T follicular helper cell (primary cell): ENCODE measurements at places on chromosomes 2 and 18.

- DNase-seq = no peak
These were observed 167.7 kb downstream of the PLCL1 start for GRCh38 chr2:197972061-197972460.

DNA sequence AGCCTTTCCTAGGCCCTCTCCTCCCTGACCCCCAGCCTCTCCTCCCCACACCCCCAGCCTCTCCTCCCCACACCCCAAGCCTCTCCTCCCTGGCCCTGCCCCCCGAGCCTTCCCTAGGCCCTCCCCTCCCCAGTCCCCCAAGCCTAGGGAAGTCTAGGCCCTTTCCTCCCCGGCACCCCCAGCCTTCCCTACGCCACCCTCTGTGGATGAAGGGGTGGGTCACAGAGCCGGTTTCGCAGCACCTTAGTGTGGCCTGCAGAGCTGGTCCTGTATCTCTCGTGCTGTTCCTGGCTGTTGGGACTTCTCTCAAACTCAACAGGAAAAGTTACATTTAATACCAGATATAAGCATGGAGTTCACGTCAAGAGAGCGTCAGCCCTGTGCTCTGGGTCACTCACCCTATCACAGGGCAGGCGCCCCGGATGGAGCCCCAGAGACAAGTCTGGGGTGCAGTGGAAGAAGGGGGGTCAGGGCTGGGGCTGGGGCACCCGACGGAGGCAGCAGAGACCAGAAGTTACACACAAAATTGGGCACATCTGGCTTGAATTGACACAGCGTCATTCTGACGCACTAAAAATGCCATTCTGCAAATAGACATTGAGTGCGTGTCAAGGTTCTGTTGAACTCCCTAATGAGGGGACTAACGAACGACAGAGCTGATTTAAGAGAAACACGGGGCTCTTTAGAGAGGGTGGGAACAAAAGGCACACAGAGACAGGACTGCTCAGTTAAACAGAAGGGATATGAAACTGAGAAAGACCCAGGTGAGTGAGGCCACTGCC is 24.0 kb downstream of the KCNIP3 start:
- no peak for DNase-seq

- DNase-seq = no peak
These were observed 20.5 kb upstream of the SLC40A1 start for GRCh38 chr2:189601043-189601442.

DNA sequence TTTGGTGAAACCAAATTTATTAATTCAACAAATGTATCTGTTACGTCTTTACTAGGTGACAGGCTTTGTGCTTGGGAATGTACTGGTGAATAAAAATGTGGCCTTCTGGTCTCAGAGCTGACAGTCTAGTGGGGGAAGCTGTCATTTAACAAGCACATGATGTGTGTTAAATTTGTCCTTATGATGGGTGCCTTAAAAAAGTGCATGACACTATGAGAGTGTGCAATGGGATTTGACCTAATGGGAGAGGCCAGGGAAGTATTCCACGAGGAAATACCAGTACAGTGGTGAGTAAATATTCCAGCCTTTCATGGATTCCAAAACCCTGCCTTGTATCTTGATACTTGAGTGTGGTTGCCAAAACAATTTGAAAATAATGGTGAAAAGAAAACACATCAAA is 308.9 kb downstream of the PLCL1 start:
- DNase-seq = no peak

DNA sequence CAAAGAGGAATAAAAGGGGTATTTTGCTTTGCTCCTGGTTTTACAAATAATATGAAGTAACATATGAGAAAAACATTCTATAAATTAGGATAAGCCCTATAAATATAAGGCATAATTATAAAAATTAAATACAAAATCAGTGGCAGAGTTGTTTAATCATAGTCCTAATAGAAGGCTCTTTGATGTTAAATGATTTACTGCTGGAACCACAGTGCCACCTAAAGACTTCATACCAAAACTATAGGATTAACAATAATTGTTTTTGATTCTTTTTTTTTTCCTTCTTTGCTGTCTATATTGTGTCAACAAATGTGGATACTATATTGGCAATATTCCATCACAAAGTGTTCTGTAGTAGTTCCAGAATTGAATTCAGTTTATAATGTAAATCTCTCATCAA is 837.7 kb upstream of the SLC39A10 start:
- no peak for DNase-seq

DNA sequence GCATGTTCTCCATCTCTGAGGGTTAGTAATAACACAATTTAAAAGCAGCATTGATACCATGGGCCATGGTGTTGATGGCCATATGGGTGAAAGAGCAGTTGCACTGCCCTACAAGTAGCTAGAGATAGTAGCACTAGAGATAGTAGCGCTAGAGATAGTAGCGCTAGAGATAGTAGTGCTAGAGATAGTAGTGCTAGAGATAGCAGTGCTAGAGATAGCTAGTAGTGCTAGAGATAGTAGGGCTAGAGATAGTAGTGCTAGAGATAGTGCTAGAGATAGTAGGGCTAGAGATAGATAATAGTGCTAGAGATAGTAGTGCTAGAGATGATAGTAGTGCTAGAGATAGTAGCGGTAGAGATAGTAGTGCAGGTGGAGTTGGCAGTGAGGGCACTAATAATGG is 39.5 kb upstream of the KLHL14 start:
- no peak for DNase-seq

GRCh38 chr2:84878896-84879583 is 1.8 kb downstream of the TRABD2A start:
- DNase-seq = no peak
